ENCODE measurements at places on chromosomes 6 and 20.

- DNase-seq: no peak
Observed at GRCh38 chr6:36671687-36672375, 6.7 kb upstream of the CDKN1A start.

GRCh38 chr20:45621593-45621992 is 7.9 kb upstream of the WFDC10A start:
- no peak for DNase-seq

DNA sequence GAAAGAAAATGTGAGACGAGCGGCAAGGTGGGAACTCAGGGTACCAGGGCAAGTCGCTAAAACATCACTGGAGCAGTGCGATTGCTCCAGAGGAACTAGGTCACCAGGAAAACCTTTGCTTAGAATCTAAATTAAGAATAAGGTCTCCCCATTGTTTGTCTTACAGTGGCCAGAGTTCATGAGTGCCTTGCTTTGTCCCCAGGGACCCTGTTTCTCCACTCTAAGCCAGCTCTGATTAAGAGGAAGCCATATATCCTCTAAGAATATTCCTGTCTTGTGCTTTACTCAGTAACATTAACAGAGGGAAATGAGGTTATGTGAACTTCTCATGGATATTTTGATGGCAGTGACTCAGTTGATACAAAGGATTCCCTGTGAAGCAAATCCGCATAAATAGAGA is 305.8 kb downstream of the CD83 start:
- DNase-seq: no peak

GRCh38 chr6:89508755-89509563 is 76.0 kb downstream of the ANKRD6 start:
- DNase-seq: no peak

DNA sequence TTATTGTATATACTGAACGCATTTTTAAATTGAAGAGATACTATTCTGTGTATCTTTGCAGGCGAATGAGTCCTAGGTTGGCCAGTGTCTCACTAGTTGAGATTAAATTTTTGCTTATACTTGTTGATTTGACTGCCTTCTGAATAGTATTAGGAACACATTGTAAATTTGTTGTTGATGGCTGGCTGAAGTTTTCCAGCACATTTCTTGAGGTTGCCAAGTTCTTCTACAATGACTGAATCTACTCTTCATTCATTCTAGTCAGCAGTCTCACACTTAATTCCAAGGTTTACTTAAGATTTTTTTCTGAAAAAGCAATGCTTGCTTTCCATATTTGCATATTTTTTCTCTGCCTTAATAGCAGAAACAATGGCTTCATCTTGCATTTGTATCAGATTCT is 151.7 kb downstream of the ZFAND3 start:
- no peak for DNase-seq

DNA sequence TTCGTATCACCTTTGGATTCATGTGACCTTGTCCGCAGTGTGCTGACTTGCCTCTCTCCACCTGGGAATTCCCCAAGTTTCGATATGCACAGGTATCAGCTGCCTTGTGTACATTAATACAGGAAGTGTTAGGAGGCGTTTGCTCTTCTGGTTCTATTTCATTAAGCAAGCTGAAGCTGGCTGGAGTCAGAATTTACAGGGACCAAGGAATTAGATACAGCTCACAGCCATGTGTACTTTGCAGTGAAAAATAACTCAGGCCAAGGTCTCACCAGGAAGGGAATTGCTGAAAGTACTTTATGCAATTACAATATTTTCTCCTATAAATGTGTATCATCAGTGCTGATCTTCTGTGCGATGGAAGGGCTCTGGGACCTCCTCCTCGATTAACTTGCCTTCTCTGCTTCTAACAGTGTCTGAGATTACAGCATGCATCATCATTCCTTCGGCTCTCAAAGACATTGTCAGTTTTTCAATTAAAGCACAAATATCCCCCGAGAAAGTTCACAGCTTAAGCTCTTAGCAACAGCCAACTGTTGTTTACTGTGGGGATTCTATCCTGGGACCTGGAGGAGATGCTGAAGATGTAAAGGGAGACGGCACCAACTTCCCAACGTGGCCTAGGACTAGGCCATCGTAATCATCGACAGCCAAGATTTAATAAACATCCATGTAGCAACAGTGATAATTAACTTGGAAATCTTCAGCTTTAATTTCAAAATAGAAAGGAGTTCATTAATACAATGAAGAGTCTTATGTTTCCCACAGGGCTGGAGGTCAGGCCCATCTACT is 13.8 kb upstream of the TIAM2 start:
- no peak for DNase-seq

- no peak for DNase-seq
Observed at GRCh38 chr6:4224067-4224978, 88.9 kb upstream of the ECI2 start.

GRCh38 chr6:131414956-131415355 is 158.1 kb upstream of the ARG1 start:
- DNase-seq: no peak

DNA sequence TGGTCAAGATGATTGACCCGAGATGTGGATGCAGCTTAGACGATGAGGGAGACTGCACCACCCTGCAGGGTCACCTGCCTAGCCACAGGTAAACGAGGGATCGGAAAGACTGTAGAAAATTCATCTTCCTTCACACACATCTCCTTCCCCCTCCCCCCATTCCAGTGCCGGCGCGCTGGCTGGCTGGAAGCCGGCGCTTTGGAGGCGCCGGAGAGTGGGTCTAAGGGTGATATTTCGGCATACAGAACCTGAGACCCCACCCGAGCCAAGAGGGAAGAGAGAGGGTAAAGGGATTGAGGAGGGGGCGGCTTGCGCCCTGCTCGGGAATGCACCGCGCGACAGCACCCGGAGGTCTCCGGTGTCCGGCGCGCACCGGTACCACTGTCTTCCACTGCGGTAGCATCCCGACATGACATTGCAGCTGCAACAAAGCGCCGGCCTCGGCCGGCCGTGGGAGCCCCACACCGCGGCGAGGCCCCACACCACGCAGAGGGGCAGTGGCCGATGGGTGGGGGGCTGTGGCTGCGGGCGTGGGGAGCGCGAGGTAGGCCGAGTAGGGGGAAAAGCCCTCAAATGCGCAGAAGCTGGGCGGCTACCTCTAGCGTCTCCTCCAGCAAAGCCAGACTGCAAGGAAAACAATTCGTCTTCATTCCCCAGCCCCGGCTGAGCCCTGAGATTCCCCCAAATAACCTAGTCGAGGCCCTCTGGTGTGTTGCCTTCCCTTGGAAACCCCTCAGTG is 984 bp downstream of the TNFRSF21 start:
- peak; percentile 56 for DNase-seq

- no peak for DNase-seq
Observed at GRCh38 chr6:5846335-5846734, 160.4 kb downstream of the NRN1 start.

GRCh38 chr20:4560667-4561066 is 161.0 kb upstream of the PRND start:
- no peak for DNase-seq

DNA sequence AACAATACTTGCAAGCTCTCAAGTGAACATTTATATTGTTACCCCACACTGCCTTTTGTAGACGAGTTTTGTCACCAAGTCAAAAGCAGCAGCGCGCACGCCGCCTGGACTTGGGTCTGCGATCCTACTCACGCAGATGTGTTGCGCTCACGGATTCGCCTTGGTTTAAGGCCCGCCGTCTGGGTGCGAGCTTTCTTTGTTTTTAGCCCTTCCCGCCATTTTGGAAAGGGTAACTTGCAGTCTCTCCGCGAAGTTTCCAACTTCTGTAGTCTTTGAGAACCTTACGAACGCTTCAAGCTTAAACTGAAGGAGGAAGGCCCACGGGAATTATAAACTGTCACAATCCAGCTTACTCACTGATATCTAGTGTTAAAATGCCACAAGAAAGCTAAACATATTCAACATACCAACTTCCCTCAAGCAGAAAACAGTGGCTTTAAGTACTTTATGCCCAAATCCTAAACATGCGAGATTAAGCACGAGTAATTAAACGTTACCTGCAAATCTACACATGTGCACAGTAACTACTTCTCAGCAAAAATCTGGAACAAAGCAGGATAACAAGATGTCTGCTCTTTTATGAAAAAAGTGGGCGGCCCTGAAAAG is 80.4 kb upstream of the BTN3A2 start:
- DNase-seq: peak; percentile 33

DNA sequence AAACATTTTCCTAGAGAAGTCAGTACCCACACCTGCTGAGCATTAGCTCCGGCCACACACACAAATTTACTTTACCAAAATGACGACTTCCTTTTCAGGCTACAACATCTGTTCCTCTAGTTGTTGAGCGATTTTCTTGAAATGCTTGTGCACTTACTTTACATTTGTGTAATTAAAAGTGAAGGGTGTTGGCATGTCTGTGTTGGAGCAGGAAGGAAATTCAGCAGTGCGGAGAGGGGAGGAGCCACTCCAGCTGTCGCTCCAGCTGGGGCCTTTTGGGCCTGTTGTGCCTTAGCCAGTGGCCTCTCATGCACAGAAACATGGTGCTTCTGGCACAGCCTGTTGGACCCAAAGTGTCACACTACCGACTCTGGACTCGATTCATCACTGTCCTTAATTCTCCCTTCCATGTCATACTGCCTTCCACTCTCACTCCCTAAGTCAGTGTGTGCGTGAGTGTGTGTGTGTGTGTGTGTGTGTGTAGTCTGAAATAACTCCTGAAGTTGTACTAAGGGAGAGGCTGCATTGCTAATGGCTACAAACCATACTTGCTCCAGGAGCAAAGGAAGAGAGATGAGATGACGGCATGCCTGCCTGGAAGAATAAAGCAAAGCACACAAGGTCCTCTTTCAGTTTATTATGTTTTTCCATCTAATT is 191.8 kb upstream of the ARG1 start:
- peak; percentile 24 for DNase-seq

GRCh38 chr6:40917603-40918002 is 121.4 kb downstream of the UNC5CL start:
- DNase-seq: no peak

DNA sequence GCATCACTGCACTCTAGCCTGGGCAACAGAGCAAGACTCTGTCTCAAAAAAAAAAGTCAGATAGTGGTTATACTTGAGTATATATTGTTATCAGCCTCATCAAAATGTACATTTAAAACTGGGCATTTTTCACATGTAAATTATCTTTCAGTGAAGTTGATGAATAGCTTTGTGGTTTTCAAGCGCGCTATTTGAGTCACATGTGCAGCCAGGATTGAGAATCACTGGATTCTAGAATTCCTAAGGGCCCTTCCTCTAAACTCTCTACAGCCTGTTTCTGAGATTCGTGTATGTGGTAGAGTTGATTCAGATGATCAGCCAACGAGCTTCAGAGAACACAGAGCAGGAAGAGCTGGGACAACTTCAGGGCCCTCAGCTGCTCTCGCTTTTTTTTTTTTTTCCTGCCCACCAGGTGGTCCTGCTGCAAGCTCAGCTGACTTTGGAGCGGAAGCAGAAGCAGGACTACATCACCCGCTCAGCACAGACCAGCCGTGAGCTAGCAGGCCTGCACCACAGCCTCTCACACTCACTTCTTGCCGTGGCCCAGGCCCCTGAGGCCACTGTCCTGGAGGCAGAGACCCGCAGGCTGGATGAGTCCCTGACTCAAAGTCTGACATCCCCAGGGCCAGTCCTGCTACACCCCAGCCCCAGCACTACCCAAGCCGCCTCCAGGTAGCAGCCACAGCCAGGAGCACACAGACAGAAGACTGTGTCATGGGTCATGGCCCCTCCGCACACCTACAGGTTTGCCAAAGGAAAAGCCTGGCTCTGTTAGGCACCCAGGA is 18.3 kb downstream of the C20orf173 start:
- no peak for DNase-seq

DNA sequence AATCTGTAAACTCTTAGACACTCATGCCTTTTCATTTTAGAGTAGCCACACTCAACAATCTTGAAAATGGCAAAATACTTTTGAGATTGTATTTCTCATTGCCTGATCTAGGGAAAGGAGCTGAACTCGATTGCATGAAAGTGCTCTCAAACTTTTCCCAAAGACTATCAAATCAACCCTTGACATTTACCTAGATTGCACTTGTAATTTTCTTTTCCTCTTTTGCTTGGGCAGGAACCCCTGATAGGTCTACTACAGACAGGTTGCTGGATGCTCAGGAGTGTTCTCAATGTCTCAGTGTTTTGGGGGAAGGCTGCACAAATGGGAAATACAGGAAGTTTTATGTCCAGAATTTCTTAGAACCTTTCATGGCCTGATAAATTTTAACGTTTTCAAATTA is 468.0 kb upstream of the GJE1 start:
- no peak for DNase-seq

- DNase-seq: peak; percentile 22
Observed at GRCh38 chr6:117448011-117448410, 22.3 kb upstream of the ROS1 start.

DNA sequence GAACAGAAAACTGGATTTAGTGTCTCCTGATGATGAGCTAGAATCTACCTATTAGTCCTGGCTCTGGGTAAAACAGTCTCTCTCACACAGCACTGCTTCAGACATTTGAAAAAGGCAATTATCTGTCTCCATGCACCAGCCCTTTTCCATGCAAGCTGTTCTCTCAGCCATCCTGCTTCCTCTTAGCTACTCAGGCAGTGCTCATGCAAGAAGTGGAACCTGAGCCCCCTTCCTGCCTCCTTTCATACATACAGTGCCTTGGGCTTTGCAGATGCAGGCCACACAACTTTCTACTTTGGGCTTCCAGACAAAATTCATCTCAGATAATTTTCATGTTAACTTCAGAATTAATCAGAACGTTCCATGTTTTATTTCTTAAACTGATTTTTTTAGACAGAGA is 151.3 kb downstream of the RALGAPA2 start:
- no peak for DNase-seq

DNA sequence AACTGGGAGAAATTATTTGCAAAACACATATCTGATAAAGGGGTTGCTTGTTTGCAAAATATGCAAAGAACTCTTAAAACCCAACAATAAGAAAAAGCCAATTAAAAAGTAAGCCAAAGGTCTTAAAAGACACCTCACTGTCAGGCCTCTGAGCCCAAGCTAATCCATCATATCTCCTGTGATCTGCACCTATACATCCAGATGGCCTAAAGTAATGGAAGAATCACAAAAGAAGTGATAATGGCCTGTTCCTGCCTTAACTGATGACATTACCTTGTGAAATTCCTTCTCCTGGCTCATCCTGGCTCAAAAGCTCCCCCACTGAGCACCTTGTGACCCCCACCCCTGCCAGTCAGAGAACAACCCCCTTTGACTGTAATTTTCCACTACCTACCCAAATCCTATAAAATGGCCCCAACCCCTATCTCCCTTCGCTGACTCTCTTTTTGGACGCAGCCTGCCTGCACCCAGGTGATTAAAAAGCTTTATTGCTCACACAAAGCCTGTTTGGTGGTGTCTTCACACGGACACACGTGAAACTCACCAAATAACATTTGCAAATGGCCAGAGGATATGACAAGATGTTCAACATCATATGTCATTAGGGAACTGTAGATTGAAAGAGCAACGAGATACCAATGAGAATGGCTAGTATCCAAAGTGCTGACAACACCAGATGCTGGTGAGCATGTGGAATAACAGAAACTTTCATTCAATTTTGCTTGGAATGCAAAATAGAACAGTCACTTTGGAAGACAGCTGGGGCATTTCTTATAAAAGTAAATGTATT is 565.0 kb upstream of the ADGRB3 start:
- DNase-seq: no peak

- no peak for DNase-seq
Observed at GRCh38 chr6:62764841-62765240, 446.4 kb upstream of the FKBP1C start.
